ENCODE measurements at places on chromosomes 2 and 18.

DNA sequence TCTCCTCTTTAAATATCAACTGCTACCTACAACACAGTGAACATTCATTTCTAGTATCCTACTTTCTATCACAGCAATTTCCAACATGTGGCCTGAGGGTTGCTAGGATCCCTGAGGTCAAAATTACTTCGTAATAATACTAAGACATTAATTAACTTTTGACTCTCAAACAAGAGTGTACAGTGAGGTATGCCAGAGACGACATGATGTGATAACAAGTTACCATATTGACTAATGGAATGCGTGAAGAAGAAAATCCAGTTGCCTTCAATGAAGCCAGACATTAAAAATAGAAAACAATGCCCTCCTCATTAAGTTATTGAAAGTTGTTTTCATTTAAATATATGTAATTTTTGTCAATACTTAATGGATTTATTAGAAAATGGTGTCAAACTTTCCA, 13.1 kb downstream of the ORC2 start:
- ATAC-seq, result no peak

DNA sequence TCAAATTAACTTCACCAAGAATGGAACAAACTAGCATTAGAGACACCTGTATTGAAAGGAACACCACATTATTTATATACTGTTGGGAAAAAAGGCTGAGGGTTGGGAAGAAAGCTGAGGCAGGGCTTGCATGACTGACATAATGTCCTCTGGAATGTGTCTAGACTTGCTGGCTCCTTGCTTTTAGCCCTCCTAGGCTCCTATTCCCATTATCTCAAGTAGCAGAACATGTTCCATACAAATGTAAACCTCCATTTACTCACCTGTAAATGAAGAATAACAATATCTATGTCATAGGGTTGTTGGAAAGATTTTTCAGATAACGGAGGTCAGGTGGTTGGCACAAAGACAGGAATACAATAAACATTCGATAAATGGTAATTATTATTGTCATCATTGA, 976 bp upstream of the ACADL start:
- no peak for ATAC-seq

- ATAC-seq, result no peak
Observed at GRCh38 chr2:144550911-144551310, 31.0 kb upstream of the ZEB2 start.

GRCh38 chr2:33267756-33268155, 208.7 kb upstream of the RASGRP3 start:
- ATAC-seq, result no peak

- ATAC-seq, result no peak
Observed at GRCh38 chr2:157596992-157597681, 31.5 kb downstream of the ACVR1C start.

Measured in gastroesophageal sphincter (tissue), 4 donors.